ENCODE measurements at places on chromosomes 7 and 10. TPM values are rescaled to one million over a fixed set of nuclear protein-coding genes. Genes with fewer than 3 reads are reported as not detected.

Gene ADCK2
- total RNA-seq = 6.8 TPM

Gene OR2F2
- total RNA-seq = not detected

Gene ICA1
- 55.4 TPM for total RNA-seq

Gene NPS
- total RNA-seq = not detected

Gene FAM171A1
- total RNA-seq = 9.2 TPM

Gene C7orf33
- total RNA-seq = not detected

Gene CYP2C19
- not detected for total RNA-seq

Gene CDH23
- 74.8 TPM for total RNA-seq

Gene PARD3
- total RNA-seq = 39.9 TPM

Measured in subcutaneous adipose tissue (tissue), 4 donors.